ENCODE measurements at places on chromosomes 3 and 15.

GRCh38 chr15:89809093-89809786 is 5.4 kb downstream of the ANPEP start:
- DNase-seq: no peak

DNA sequence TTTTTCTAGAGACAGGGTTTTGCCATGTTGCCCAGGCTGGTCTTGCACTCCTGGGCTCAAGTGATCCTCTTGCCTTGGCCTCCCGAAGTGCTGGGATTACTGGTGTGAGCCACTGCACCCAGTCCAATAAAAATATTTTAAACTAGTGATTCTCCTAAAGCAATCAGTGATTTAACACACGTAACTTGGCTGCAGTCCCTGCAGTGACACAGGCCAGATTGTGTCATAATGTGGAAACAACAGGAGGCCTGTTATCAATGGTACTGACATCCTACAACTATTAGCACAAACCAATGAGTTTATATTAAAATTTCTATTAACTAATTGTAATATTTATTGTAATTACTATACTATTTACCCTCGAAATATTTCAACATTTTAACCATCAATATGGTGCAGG is 1.6 kb upstream of the SEC61A1 start:
- no peak for DNase-seq

- no peak for DNase-seq
Observed at GRCh38 chr3:11195201-11195600, 40.9 kb downstream of the HRH1 start.

DNA sequence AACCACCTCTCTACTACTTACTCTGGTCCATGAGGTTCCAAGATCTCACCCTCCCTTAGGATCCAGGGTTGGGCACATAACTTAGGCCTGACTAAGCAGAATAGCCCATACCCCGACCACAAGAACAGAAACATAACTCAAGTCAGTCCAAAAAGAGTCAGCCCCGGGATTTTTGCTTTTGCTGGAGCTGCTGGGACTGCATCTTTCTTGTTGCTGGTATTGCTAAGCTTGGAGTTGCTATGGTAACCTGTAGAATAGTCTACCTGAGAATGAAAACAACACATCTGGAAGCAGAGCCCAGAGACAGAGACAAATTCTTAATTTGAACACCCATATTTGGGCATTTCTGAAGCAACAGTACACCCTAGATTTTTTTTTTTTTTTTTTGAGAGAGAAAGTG is 6.5 kb downstream of the RUBCN start:
- DNase-seq: no peak

GRCh38 chr3:194204042-194204987 is 68.4 kb downstream of the HES1 start:
- DNase-seq: no peak

GRCh38 chr3:33104803-33105202 is 7.9 kb upstream of the GLB1 start:
- DNase-seq: no peak

GRCh38 chr3:66394019-66394752 is 106.6 kb downstream of the LRIG1 start:
- DNase-seq: no peak

DNA sequence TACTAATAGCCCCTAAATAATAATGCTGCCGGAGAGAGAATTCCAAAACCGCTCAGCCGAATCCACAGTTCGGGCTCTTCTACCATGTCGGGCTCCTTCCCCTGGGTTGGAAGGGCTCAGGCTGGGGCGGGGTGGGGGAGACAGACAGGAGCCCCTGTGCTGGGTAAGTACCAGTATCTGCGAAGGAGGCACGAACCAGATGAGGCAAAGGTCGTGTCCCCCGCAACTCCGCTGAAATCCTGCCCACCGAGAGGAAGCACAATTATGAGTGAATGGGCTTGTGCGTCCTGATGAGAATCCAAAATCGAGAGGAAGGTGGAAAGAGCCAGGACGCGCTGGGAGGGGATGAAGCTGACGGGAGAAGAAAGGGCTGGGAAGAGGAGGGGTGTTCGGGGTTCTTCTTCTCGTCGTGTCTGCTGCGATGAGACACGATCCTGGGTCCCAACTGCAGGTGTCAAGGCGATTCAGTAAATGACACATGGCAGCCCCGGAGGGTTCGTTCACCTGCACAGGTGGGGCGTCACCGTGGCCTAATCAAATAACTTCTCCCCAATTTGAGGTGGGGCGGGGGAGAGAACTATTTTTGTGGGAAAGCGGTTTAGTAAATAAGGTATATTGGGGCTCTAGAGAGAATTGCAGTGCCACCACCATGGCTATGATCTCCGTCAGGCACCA is 707 bp upstream of the FAM81A start:
- DNase-seq: no peak

DNA sequence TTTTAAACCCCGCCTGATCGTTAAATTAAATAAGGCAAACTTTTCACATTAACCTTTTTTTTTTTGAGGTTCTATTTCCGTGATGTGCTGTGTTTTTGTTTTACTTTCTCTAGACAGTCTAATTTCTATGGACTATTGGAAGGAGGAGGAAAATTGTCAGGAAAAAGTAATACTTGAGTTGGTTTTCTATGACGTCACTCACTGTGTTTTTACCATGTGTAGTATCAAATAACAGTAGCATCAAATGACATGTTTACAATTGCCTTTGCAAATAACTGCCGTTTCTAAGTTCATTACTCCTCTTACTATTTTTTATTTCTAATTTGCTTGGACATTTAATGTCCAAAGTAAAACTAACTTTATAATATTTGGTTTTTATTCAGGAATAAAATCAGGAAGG is 32.3 kb downstream of the MYO1E start:
- no peak for DNase-seq

- DNase-seq: no peak
Observed at GRCh38 chr3:189117087-189117486, 54.7 kb upstream of the TPRG1 start.

DNA sequence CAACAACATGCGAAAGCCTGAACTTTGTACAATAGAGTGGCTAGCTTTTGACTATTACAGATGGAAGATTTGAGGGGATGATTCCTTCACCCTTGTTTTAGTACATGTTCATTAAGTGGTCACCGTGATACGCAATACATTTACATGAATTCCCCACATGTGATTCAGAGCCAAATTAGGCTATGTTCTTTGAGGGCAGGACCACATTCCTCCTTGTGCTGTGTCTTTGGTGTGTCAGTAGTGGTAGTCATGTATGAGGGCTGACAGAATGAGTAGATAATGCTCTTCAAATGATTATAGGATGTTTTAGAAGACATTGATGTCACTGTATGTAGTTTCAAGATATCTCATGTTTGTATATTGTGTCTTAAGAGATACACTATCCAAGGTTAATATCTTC is 12.1 kb downstream of the PTPRG start:
- no peak for DNase-seq

- DNase-seq: no peak
Observed at GRCh38 chr3:148790370-148790769, 37.2 kb upstream of the CPB1 start.

DNA sequence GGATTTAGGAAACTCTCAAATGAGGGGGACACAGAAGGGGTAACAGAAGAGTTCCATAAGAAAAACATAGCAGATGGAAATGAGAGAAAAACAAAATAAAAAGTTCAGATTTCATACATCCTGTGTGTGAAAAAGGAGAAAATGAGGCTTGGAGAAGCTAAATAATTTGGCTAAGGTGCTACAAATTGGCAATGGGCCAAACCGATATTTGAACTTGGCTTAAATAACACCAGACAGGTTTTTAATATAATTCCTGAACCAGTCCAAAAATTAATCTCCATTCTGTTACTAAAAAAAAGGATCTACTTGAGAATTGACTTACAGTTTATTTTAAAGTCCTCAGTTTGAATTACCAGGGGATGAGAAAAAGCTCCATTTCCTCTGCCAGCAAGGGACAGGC is 342.9 kb upstream of the DPH6 start:
- no peak for DNase-seq

DNA sequence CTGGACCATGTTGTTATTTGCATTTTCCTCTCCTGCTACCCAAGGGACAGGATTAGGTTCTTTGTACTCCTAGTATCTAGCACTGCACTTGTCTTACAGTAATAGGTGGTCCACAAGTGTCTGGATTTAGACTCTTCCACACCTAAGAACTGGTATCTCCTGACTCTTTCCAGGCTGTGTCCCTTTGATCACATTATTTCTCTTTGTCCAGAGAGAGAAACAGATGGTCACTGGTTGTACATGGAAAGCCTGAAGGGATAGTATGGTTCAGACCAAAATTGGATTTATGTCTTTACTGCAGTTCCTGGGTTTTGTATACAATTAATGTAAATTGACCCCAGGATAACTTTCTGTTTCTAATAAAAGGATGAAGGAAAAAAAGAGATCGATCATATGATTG is 64.0 kb downstream of the PDE8A start:
- DNase-seq: no peak

DNA sequence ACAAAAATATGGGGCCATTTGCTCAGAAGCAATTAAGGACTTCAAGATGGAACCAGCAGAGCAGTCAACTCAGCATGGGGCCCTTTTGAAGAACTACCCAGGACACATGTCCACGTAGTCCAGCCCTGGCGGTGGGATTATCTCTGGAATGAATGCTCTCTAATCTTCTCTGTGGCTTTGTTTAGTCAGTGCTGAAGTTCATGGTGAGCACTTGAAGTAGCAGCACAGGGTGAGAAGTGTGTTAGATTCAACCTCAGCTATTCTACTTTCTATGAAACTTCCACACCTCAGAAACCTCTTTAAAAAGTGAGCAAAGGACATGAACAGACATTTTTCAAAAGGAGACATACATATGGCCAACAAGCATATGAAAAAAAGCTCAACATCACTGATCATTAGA is 74.4 kb downstream of the THRB start:
- DNase-seq: no peak

DNA sequence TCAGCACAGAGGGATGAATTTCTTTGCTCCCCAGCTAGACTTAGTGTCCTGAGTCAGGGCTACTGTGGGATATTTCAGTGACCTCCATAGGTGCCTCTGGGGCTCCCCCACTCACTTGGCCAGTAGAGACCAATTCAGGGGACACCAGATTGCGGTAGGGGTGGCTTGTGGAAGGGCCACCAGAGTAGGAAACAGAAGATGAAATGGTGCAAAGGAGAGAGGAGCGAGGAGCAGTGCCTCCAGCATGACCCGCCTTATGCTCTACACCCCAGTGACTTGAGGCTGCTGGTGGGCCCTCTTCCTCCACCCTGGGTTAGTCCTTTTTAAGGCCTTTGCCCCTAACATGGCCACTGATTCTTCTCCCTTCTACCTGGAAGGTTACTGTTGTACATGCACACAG is 2.5 kb downstream of the AEN start:
- DNase-seq: no peak

- DNase-seq: no peak
Observed at GRCh38 chr15:20358779-20359414, 182.7 kb downstream of the GOLGA6L6 start.

DNA sequence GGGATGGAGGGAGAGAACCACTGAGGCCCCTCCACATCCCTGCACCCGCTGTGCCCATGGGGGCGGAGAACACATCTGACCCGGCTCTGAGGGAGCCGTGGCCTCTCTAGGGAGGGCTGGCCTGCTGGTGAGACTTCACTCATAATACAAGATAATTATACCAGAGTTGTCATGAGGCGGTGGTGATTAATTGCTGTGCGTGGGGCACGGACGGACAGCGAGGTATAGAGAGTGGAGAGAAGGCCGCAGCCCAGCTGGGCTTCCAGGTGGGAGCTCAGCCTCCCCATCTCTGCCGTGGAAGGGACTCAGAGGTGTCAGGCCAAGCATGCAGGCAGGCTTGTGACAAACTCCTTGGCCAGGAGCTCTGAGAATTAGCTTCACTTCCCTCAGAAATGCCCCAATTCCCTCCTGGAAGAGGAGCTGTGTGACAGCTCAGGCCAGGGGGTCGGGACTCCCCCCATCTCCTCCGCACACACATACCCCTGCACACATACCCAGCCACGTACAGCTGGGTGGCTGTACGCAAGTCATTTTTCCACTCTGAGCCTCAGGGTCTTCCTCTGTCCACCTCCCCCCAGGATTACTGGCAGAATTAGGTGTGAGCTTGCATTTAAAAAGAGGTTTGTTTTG is 6.0 kb upstream of the GATA2 start:
- DNase-seq: no peak

DNA sequence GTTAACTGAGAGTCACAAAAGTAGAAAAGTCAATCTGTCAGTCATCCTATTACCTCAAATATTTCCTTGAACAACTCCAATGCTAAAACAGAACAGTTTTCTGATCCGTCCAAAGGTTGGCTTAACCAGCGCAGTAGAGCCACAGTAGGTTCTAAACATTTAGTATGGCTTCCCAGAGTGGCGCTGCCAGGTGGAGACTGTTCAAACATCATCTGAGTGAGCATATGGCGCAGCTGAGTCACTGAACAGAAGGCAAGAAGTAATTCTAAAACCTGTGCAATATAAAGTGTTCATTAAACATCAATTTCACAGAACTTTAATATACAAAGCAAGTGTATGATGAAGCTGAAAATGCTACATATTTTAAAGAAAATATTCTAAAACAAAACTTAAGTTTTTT is 19.9 kb downstream of the CIP2A start:
- no peak for DNase-seq

- no peak for DNase-seq
Observed at GRCh38 chr15:91152896-91153581, 53.0 kb downstream of the SV2B start.

GRCh38 chr15:101394654-101395053 is 94.9 kb downstream of the PCSK6 start:
- no peak for DNase-seq

DNA sequence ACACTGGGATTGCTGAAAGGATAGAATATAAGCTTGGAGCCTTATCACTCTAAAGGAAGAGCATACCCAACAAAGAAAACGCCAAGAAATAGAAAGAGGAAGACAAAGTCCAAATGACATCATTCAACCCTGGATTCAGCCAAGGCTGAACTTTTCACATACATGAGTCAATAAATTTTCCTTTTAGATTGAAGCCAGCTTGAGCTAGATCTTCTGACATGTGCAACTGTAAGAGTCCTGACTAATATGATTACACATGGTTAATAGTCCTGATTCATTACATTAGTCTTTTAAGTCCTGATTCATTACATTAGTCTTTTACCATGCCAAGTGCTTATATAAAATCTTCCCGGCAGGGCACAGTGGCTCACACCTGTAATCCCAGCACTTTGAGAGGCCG is 13.6 kb upstream of the DENND6A start:
- no peak for DNase-seq

DNA sequence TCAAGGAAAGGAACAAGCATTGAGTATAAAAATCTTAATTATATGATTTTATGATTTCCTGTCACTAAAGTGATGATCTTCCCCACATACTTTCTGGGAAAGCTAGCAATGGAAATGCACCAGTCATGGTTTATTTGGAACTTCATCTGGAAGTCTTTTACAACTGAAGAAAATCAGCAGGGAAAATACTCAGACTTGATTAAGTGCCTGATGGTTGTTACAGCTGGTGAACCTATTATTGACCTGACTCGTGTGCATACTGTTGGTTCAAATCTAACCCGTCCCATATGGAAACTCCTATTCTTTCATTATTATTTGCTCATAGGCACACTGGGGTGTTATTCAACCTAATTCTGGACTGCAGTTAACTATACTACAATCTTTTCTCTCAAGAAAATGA is 701.8 kb upstream of the CCDC54 start:
- no peak for DNase-seq

All from stimulated activated CD4-positive, alpha-beta T cell treated with anti-CD3 and anti-CD28 coated beads, TNF-alpha, amount 100 ng/mL, for 48 hours (primary cell).